Right ventricle myocardium inferior (tissue), 1 donor: ENCODE measurements at places on chromosomes 4 and X. TPM values are rescaled to one million over a fixed set of nuclear protein-coding genes. Genes with fewer than 3 reads are reported as not detected.

- DNase-seq: no peak
These were observed 145.7 kb upstream of the NUDT6 start for GRCh38 chr4:123068081-123068480.

DNA sequence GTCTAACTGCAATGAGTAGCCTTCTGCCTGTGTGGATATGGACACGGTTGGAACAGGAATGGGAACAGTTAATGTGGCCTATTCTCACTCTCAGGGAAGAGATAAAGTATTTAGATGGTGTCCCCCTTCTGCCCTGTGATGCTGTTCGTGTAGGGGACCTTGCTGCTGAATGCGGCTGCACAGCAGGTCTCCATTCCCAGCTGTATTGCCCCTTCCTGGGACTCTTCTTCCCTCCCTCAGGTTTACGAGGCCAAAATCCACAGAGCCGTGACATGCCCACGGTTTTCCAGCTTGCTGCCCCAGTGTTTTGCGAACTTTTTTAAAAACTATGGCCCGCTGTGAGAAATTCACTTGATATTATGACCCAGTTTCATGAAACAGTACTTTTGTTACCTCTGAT, 50.3 kb downstream of the SNX25 start:
- DNase-seq: no peak

DNA sequence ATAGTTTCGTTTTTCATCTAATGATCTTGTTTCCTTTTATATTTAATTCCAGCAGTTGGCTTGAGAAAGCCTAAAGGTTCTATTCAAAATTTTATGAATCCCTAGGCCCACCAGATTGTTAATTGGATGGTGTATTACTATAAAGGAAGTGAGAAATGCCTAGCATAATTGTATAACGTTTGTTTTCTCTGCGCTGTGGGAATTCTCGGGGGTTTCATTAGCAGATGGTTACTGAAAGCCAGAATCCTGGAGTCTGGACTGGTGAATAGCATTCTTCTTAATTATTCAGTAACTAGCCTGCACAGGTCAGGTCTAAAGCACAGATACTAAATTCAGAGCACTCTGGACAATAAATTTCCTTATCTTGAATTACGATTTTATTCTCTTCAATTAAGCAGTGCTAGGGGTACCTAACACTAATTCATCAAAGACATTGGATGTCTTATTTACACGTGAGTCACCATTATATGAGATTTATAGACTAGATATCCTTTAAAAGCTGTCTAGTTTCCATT, 459.4 kb downstream of the DTHD1 start:
- no peak for DNase-seq

GRCh38 chrX:57083143-57083542, 38.2 kb downstream of the SPIN2B start:
- DNase-seq: no peak

DNA sequence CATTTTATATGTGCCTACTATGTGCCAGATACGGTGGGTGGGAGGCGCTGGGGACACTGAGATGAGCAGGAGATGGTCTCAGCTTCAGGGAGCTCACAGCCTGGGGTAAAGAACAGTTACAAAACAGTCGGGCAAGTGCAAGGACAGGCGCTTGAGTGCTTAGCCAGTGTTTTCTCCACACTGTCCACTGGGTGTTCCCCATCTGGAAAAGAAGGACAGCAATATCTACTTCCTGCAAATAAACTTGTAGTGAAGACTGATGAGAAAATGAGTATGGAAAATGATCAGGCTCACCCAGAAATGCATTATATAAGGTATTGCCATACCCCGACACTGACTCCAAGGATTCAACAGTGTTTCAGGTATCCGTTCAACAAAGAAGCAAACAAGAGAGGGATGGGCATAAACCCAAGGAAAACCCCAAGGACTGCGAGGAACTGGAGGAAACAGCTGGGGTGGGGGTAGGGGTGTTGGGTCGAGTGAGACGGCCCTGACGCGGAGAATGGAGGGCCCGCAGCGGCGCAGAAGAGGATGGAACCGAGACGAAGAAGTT, 835 bp downstream of the TMEM185A start:
- no peak for DNase-seq

DNA sequence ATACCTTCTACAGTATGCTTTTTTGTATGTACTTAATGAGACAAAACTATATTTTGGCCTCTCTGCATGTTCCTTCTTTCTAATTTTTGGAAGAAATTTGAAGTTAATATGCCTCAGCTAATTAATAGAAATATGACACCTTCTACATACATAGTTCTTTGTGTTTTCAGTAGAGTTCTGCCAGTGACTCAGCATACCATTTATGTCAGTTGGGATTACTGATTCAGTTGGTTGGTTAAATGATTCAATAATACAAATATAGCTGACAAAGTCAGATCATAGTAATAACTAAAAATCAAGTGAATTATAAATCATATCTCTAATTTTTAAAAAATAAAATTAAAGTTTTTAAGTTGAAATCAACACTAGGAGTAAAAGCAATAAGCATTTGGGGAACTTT, 16.8 kb downstream of the BTC start:
- DNase-seq: no peak

GRCh38 chr4:112287258-112287989, 1.7 kb upstream of the TIFA start:
- DNase-seq: no peak

DNA sequence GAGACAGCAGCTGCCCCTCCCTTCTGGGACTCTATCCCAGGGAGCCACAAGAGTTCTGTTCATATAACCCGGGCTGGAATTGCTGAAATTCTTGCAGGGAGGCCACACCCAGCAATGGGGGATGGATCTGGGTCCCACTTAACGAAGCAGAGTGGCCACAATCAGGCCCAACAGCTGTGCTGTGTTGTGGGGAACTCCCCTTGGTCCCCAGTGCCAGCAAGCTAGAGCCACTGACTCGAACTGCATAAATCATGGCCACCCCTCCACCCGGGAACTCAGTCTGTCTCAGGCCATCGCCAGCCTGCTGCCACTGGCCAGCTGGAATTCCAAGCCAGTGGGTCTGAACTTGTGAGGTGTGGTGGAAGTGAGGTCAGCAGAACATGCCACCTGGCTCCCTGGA, 111.1 kb downstream of the KLF8 start:
- no peak for DNase-seq

DNA sequence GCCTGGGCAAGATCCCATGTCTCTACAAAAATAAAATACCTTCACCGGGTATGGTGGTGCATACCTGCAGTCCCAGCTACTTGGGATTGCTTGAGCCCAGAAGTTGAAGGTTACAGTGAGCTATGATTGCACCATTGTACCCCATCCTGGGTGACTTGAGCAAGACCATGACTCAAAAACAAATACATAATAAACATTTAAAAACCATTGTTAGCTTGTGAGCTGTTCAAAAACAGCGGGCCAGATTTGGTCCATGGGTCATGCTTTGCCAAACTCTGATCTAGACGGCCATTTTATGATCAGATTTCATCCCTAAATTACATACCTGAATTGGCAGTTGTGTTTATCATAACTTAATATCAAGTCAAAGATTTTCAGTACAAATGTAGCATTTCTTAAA, 76.0 kb upstream of the GPM6B start:
- DNase-seq: no peak

DNA sequence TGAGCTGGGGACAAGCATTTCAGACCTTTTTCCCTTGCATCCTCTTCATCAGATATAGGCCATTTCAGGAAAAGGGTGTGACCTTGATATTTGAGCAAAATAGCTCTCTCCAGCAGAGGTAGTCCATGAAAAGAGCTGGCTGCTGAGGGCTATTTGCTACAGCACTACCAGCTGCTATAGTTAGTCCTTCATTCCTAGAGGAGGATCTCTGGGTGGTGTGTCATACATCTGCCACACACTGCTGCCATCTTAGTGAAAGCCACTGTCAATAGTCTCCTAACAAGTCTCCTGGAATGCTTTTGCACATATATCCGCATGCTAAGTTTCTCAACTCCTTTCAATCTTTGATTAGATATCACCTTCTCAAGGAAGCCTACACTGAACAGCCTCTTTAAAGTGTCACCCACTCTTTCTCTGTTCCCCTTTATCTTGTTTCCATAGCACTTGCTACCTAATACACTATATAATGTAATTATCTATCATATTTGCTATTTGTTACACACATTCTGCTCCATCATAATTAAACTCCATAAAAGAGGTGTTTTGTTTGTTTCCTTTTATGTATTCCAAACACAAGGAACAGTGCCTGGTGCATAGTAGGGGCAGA, 131.9 kb downstream of the TBC1D19 start:
- DNase-seq: no peak

Gene PWWP3B
- 11.5 TPM for total RNA-seq

Gene ANKRD37
- 19.1 TPM for total RNA-seq

Gene PDGFC
- 12.6 TPM for total RNA-seq

Gene CSAG3
- not detected for total RNA-seq

Gene COQ2
- 27.3 TPM for total RNA-seq

Gene PASD1
- total RNA-seq: not detected

Gene RXFP1
- total RNA-seq: not detected

Gene SSX1
- not detected for total RNA-seq

Gene C4orf36
- total RNA-seq: 0.78 TPM

Gene PCDH10
- total RNA-seq: 0.03 TPM
